ENCODE measurements at places on chromosomes 2 and 18. TPM values are rescaled to one million over a fixed set of nuclear protein-coding genes. Genes with fewer than 3 reads are reported as not detected.

TMEM163 gene
- 1.1 TPM for total RNA-seq

DNA sequence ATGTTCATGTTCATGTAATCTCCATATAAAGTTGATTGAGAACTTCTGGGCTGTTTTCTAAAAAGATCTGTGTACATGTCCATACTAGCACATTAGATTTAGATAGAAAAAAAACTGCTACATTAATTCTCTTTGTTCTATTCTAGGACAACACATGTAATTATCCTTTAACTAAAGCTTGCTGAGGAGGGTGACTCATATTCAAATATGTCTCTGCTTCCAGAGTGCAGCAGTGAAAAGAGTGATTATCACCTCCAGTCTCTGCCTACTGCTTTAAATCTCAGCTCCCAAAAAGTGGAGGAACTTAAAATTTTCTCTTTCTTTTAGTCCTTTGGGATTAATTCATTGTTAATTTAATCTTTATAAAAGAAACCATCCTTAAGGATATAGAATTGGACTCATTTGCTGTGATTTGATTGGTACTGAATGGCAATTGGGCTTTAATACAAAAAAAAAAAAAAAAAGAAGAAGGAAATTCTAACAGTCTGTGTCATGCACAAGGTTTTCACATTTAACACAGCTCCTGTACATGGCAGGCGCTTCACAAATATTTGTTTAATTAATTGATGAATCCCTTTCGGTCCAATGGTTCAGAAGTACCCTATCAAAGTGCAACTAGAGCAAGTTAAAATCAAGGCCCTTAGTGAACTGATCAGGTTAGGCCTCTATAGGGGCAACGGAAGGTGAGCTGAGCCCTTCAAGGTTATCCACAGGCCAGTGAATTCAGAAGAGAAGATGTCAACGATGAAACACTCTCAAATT lies 214.0 kb upstream of the KCNJ3 start:
- peak; percentile 4 for DNase-seq
- H3K27me3 ChIP-seq = no peaks in the 10 kb centered on the region
- no peak overlapping the region for H3K4me3 ChIP-seq
- H3K36me3 ChIP-seq = no peaks in the 10 kb centered on the region

DNA sequence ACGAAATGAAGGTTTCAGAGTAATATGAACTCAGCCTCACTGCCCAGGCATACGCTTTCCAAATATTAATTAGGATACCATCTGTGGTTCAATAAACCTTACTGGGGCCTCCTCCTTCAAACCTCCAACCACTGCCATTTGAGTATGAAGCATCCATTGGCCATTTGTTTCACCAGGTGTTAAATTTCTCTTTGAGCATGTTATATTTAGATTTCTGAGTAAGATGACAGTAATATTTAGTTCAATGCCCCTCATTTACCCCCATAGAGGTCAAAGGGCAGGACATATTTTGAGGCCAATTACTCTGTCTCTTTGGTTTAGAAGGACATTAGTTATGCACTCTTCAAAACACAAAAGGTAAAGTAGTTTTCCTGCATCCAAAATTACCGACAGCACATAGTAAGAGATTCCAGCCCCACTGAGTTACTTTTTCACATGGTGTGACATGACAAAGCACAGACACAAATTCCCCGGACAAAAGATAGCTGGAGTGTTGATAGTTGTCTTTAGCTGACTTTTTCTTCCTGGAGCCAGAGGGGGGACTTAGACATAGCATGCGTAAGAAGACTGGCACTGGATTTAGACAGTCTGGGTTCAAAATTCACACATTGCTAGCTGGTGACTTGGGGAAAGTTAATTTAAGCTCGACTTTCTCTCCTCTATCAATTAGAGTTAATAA lies 33.1 kb upstream of the LNPK start:
- DNase-seq = no peak
- no peak overlapping the region for H3K27ac ChIP-seq
- no peaks in the 10 kb centered on the region for H3K36me3 ChIP-seq
- no peaks in the 10 kb centered on the region for H3K27me3 ChIP-seq

KCNG3 gene
- total RNA-seq = 33.8 TPM

IFIH1 gene
- 3.0 TPM for total RNA-seq

DNA sequence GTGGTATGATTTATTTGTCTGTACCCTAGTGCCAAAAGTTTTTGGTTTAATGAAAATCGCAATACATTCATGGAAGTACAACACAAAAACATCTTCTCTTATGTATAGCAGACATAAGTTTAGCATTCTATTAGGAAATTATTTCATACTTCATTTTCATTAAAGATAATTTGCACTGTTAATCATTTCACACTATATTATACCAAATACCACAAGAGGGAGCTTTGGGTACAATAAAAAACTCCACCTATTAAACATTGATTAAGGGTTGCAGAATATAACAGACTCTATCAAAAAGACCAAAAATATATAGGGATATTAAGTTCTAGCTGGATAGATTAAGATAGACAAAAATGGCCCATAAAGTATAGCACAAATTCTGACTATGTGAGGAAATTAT lies 79.0 kb downstream of the SLC66A3 start:
- H3K4me3 ChIP-seq = no peak overlapping the region
- no peaks in the 10 kb centered on the region for H3K4me1 ChIP-seq
- no peak for DNase-seq
- no peaks in the 10 kb centered on the region for H3K36me3 ChIP-seq
- H3K27me3 ChIP-seq = no peaks in the 10 kb centered on the region

DNA sequence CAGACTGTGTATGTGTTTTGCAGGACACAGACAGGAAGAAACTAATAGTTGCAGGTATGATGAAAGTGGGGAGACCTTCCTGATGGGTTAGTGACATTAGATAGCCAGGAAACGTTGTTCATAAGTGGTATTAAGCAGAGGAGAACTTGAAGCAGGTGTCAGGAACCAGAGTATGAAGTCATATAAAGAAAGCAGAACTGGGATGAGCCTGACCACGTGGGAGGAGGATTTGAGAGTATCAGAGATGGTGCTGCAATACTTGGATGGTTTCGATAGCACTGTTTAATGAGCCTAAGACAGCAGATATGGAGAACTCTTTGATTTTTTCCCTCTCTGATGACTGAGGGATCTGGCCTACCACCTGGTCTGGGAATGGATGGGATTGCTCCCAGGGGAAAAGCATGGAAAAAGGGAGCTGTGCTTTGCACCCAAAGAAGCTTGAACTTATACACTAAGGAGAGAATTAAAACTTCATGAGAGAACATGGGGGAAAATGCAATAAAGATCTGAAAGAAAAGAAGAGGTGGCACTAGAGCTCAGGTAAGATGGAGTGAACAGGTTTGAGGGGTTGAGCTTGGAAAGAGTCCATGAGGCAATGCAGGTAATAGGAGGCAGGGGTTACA lies 226.0 kb upstream of the LRRTM1 start:
- H3K4me3 ChIP-seq = no peak overlapping the region
- H3K27me3 ChIP-seq = no peaks in the 10 kb centered on the region
- no peak overlapping the region for H3K27ac ChIP-seq
- no peaks in the 10 kb centered on the region for H3K36me3 ChIP-seq
- no peak for DNase-seq

DNA sequence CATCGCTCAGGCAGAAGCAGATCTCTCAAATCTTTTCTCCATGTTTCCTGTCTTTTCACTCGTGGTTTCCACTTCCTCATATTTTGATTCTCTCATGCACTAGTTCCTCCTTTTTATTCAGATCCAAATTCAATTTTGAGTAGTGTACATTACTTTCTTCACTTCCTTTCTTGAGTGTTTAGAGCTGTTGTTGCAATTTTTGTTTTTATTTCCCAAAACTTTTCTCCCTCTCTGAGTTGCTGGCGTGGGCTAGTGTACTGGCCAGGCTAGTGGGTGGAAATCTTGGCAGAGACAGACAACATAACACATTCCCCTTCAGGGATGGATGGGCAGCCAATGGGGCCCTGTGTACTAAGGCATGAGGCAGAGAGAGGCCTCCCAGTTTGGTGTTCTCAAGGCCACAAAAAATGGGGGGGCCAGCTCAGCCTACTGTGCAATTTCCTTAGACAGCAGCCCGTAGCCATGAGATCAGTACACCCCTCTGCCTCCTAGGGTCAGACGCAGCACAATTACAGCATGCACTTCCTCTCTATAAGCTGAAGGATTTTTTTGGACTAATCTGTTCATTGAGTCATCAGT lies 145.1 kb upstream of the PID1 start:
- no peaks in the 10 kb centered on the region for H3K27me3 ChIP-seq
- H3K36me3 ChIP-seq = no peaks in the 10 kb centered on the region
- DNase-seq = no peak
- H3K27ac ChIP-seq = no peak overlapping the region
- H3K4me3 ChIP-seq = no peak overlapping the region

DNA sequence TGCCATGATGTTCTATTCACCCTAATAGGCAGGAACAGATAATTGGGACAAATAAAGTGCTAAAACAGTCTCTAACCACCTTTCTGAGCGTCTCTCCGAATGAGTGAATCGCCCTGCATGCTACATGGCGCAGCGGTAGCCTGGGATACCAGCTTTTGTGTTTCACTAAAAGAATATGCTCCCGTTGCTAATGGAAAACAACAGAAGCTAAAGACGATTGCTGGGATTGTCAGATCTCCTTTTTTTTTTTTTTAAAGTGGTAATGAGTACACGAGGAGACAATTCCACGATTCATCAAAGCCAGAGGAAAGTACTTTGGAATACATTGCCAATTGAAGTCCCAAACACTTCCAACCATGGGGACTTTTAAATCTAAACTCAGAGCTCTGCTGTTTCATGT lies 1815.3 kb upstream of the CELF4 start:
- no peak overlapping the region for H3K27ac ChIP-seq
- H3K4me3 ChIP-seq = no peak overlapping the region
- peaks cover 20% of the 10 kb centered on the region for H3K4me1 ChIP-seq
- DNase-seq = peak; percentile 57
- H3K27me3 ChIP-seq = no peaks in the 10 kb centered on the region

- DNase-seq = no peak
- H3K36me3 ChIP-seq = no peaks in the 10 kb centered on the region
- no peak overlapping the region for H3K4me3 ChIP-seq
- no peaks in the 10 kb centered on the region for H3K27me3 ChIP-seq
- peaks cover 4% of the 10 kb centered on the region for H3K4me1 ChIP-seq
These were observed 5.4 kb upstream of the CHRNG start for GRCh38 chr2:232533944-232534710.

- H3K27ac ChIP-seq = no peak overlapping the region
- H3K4me3 ChIP-seq = no peak overlapping the region
- no peaks in the 10 kb centered on the region for H3K36me3 ChIP-seq
- H3K4me1 ChIP-seq = peaks cover 15% of the 10 kb centered on the region
These were observed 53.6 kb downstream of the PIEZO2 start for GRCh38 chr18:11095674-11096293.

GRCh38 chr2:85784474-85784986 lies 30.7 kb downstream of the ATOH8 start:
- H3K4me1 ChIP-seq = no peaks in the 10 kb centered on the region
- H3K4me3 ChIP-seq = no peak overlapping the region
- H3K36me3 ChIP-seq = no peaks in the 10 kb centered on the region
- H3K27ac ChIP-seq = no peak overlapping the region

DNA sequence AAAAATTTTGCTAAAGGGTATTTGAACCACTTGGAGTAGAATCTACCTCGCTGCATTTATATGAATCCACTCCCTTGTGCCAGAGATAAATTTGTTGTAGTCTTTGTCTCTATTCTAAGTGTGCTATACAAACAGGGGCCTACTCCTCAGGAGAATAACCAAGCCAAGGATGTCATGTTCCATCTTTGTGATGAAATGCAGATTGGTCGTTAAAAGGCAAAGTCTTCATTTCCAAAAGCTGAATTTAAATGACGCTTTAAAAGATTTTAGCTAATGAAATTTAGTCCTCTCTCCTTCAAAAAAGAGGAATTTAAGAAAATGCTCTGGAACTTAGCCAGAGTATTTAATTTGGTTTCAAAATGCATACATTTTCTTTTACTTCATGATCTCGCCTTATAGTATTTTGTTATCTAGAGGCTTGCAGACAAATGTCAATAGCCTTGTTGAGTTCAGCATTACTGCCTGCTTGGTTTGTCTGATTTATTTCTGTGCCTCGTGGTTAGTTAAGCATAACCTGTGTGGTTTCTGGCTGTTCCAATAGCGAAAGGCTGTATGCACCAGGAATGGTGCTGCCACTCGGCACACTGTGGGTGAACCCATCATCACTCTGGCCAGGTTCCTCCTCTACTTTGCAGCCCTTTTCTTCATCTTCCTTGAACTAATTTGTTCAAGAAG lies 417.6 kb downstream of the ZNF521 start:
- no peak overlapping the region for H3K27ac ChIP-seq
- H3K4me1 ChIP-seq = peaks cover 18% of the 10 kb centered on the region
- no peaks in the 10 kb centered on the region for H3K27me3 ChIP-seq
- no peaks in the 10 kb centered on the region for H3K36me3 ChIP-seq

GRCh38 chr2:178947006-178947405 lies 102.9 kb downstream of the CCDC141 start:
- H3K27ac ChIP-seq = no peak overlapping the region
- H3K4me1 ChIP-seq = no peaks in the 10 kb centered on the region
- H3K27me3 ChIP-seq = no peaks in the 10 kb centered on the region
- H3K4me3 ChIP-seq = no peak overlapping the region
- no peaks in the 10 kb centered on the region for H3K36me3 ChIP-seq

ZBTB7C gene
- 0.14 TPM for total RNA-seq

SRBD1 gene
- total RNA-seq = 44.3 TPM

DNA sequence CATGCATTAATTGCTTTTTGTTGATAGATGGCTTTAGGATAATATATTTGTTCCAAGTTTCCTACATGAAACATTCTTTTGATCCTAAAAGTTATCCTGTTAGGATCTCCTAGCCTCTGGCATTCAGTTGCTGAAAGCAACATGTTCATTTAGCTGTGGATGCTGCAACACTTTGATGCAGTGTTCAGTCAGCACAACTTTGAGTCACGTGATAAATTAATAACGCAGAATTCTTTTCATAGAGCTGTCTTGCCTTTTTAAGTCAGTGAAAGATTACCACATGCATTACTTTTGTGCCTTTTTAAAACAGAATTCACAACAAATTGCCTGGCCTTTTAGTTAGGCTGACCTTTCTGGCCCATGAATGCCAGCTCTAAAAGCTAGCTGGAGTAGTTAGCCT lies 1467.9 kb upstream of the ZEB2 start:
- no peak for DNase-seq
- H3K27ac ChIP-seq = no peak overlapping the region
- no peaks in the 10 kb centered on the region for H3K36me3 ChIP-seq
- H3K4me3 ChIP-seq = no peak overlapping the region
- no peaks in the 10 kb centered on the region for H3K4me1 ChIP-seq
- H3K27me3 ChIP-seq = no peaks in the 10 kb centered on the region

DNA sequence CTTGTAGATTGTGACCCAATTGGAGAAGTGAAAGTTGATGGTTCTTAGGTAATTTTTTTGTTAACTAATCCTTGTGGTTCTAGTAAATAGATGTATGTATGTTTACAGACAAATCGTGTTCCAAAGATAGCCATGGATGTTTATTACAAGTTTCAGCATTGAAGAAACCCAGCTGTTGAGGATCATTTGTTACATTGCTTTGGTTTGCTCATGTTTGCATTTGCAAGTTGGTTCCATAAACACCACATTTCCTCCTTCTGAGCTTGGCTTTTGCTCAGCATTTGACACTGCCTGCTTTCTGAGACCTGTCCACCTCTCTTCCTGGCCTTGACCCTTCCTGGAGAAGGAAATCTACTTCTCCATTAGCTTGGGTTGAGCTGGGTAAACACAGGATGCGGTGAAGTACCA lies 1.8 kb upstream of the CCDC68 start:
- no peak overlapping the region for H3K27ac ChIP-seq
- no peaks in the 10 kb centered on the region for H3K36me3 ChIP-seq
- DNase-seq = no peak
- H3K4me1 ChIP-seq = no peaks in the 10 kb centered on the region

Measured in GM23338 (cell line).